ENCODE measurements at places on chromosomes 6 and 20.

GRCh38 chr6:49744259-49744658 lies at the start of gene CRISP3:
CRISP3 (minus strand) TSS chr6:49744388; CDS start chr6:49744367, 21 bp downstream.
- no peak for DNase-seq

DNA sequence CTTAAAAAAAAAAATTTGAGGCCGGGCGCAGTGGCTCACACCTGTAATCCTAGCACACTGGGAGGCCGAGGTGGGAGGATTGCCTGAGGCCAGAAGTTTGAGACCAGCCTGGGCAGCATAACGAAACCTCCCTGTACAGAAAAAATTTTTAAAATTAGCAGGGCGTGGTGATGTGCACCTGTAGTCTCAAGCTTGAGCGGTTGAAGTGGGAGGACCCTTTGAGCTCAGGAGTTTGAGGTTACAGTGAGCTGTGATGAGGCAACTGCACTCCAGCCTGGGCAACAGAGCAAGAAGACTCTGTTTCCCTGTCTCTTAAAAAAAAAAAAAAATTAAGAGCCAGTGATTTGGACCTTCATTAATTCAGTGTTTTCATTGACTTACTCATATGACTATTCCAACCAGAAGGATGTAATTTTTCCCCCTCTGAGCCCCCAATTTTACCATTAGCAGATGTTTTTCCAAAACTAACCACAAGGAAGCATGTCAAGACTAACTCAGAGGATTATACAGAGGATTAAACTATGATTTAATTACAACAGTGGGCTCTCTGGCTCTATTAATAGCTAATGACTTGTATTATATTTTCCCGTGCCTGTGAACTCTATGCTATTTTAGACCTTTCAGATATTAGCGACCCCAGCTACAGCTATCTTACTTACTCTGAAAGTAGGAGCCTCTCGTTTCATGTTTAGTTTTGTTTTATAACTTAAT lies 75.1 kb downstream of the ARID1B start:
- DNase-seq = no peak

GRCh38 chr6:144588697-144589325 lies 303.7 kb downstream of the UTRN start:
- no peak for DNase-seq

GRCh38 chr6:147204843-147205311 lies 660 bp downstream of the STXBP5 start:
- no peak for DNase-seq

DNA sequence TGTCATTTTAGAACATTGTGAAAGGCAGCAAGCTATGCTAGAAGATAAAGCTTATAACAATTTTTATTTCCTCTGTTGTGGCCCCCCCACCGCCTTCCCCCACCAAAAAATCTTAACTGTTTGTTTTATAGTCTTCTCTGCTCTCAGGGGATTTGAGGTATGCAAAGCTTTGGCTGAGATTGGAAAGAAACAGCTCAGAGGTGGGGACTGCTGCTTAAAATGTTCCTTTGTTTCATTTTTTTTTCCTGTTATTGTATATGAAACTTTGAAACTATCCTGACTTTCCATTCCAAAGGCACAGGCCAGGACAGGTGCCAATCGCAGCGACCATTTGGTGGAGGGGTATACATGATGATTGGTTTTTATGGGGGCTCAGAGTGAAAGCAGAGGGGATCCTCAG lies 114.7 kb upstream of the PHACTR1 start:
- DNase-seq = no peak

- DNase-seq = no peak
Observed at GRCh38 chr20:44288252-44288651, 22.8 kb downstream of the FITM2 start.

- no peak for DNase-seq
Observed at GRCh38 chr6:78511009-78511408, 356.3 kb upstream of the IRAK1BP1 start.

DNA sequence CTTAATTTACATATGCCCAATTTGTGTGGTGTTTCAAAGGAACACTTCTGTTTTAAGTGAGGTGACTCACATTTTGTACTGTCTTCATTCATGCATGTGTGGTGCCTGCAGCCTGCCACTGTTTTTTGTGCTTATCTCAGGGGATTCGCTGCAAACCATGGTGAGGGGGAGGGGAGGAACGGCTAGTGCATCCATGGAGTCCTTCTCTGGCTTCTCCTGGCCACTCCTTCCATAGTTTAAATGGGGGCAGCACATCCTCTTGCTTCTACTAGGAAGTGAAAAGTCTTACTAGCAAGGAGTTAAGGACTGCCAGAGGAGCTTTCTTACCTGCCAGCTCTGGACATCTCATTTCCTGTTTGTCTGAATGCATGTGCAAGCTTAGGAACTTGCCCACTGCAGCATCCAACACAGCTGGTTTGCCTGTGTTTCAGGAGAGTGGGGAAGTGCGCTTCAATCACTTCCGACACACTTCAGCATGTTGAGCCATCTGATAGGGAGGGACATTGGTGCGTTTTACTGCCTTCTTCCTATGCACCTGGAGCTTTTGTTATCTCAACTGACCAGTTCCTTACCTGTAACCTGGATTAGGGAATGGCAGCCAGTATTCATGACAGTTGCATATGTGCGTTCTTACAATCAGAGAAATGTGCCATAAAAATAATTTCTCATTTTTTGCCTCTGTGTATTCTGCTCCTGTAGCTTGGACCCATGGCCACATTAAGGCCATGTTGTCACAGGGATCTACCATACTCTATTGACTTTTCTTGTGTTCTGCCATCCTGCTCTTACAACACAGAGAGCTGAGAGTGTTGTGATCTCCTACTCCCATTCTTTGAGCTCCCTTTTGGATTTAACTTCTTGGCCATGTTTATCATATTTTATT lies 211.3 kb downstream of the ARID1B start:
- no peak for DNase-seq

- no peak for DNase-seq
Observed at GRCh38 chr6:116512111-116512559, 696 bp downstream of the CALHM5 start.
